ENCODE measurements at places on chromosomes 16 and 17. TPM values are rescaled to one million over a fixed set of nuclear protein-coding genes. Genes with fewer than 3 reads are reported as not detected.
A peak's percentile ranks its signal among the peaks of the same experiment; 100 is the strongest.

DNA sequence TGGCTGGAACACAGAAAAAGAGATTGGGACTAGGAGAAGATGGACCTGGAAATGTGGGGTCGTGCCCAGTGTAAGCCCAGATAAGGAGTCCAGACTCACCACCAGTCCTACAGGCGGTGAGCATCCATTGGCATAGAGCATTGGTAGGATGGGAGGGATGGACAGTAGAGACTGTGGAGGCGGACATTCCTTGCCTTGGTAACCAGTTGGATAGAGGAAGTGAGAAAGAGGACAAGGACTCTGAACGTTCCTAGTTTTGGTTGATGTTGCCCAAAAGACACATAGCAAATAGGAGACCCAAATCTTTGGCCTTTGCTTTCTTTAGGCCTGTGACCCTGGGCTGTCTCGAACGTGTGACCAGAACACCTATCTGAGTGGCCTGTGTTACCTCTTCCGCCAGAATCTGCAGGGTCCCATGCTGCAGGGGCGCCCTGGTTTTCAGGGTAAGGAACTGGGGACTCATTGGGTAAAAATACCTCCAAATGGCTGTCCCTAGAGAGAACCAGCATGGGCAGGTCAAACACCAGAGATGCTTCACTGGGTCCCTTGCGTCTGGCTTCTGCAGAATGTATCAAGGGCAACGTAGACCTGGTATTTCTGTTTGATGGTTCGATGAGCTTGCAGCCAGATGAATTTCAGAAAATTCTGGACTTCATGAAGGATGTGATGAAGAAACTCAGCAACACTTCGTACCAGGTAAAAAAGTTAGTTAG lies 6.4 kb downstream of the ITGAL start:
- no peak for DNase-seq

DNA sequence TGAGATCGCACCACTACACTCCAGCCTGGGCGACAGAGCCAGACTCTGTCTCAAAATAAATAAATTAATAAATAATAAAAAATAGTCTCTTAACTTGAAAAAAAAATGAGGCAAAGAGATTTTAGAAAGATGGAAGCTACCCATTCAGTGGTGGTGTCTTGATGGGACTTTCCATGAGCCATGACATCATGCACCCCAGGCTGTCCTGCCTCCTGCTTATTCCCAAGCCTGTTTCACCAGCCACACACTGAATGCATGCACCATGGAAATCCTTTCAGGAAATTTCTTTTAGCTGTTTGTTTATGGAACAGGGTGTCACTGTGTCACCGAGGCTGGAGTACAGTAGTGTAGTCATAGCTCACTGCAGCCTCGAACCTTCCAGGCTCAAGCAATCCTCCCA lies 8.9 kb upstream of the DLX3 start:
- DNase-seq, result no peak

DNA sequence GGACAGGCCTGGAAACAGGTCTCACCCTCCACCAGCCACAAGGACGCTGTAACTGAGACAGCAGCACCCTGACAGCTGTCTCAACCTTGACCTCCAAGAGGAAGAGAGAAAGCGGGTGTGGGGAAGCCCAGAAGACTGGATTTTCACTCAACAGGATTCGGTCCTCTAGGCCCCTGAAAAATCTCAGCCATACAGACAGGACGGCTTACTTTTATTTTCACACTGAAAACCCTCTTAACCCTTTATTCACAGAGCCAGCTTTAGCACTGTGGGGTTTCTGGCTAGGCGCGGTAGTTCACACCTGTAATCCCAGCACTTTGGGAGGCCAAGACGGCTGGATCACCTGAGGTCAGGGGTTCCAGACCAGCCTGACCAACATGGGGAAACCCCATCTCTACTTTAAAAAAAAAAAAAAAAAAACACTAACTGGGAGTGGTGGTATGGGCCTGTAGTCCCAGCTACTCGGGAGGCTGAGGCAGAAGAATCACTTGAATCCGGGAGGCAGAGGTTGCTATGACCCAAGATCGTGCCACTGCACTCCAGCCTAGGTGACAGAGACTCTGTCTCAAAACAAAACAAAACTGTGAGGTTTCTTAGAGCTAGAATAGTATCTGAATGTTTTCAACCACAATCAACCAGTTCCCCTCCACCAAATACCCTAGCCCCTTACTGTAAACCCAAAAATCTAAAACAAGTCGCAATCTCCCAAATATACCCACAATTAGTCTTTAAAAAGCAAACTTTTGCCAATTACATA lies 5.3 kb downstream of the ANKRD11 start:
- no peak for DNase-seq

GRCh38 chr17:17844079-17844478 lies 7.3 kb upstream of the SREBF1 start:
- DNase-seq, result no peak

- no peak for DNase-seq
These were observed 27.6 kb downstream of the FOXL1 start for GRCh38 chr16:86605950-86606349.

DNA sequence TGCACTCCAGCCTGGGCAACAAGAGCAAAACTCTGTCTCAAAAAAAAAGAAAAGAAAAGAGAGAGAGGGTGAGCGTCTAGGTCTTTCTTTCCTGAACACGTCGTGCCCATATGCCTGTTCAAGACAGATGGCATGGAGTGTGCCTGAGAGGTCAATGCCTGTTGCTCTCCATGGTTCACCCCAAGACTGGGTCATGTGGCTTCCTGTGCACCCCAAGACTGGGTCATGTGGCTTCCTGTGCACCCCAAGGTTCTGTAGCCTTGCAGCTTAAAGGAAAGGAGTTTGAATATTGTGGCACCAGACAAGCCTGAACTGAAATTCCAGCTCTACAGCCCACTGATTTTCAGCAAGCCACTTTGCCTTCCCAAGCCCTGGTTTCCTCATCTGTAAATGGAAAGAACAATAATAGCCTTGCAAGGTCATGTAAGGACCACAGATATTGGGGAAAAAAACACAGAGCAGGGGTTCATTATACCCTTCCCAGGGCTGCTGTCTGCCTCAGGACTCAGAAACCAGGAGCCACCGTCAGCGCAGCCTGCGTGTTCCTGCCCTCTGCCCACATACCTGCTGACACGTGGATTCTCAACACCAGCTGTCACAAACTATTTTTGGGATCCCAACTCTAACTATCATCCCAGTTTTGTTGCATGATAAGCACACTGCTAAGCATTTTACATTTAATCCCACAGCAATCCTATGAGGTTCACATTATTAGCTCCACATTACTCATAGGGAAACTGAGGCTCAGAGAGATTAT lies 18.0 kb upstream of the NAGS start:
- no peak for DNase-seq

DNA sequence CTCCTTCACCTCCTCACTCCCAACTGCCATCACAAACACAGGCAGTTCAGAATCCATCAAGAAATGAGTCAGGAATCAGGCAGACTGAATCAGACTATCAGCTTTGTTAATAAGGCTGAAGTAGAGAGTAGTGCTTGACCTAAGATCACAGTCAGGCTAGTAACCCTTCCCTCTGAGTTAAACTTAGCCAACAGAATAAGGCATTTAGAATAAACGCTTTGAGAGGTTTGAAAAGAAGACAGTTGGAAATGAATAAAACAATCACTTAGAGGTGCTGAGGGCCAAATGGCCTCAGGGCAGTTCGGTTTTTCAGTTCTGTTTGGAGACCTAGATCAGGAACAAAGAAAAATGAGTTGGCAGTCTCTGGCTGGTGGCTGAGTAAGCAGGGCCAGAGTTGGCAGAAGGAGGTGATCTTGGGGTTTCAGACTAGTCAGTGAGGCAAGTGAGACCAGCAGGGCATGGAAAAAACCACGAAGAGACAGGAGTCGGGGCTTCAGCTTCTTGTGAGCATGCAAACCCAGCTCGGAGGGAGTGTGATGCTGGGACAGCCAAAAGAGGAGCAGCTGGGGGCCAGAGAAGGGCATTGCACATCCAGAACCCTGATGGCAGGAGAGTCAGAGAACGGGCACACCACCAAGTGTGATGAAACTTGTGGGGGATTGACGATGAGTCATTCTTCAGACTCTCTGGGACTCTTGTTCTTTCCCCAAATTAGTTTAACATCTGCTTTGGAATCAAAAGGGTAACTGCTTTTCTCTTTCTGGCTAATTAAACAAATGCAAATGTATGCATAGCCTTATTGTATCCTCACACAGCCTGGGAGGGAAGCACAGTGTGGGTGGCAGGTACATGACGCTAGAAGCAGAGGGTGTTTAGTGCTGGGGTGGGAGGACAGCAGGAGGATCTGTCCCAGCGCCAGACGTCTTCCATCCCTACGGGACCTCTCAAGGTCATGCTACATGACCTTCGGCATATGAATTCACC lies 54.8 kb downstream of the SPECC1 start:
- no peak for DNase-seq

DNA sequence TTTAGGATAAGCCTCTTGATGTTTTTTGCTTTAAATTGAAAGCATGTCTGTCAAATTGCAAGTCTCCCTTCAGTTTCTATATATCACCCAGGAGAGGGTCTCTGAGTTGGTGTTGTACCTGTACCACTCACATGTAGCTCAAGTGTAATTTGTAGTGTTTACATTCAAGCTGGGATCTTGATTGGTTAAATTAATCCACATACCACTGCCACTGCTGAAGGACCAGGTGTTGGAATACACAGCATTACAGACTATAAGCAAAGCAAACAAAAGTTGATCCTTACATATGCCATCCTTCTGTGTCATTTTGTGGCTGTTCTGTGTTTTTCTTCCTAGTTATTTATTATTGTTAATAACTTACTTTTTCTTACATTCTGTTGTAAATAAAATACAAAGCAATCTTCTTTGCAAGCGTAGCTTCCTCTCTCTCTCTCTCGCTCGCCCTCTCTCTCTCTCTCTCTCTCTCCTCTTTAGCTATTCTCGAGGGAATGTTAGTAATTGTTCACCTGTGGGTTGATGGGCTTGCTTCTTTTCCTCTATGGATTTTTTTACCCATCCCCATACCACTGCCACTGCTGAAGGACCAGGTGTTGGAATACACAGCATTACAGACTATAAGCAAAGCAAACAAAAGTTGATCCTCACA lies 20.8 kb upstream of the NOL11 start:
- no peak for DNase-seq

GRCh38 chr17:63116967-63117830 lies 151.2 kb downstream of the TANC2 start:
- peak; percentile 31 for DNase-seq

DNA sequence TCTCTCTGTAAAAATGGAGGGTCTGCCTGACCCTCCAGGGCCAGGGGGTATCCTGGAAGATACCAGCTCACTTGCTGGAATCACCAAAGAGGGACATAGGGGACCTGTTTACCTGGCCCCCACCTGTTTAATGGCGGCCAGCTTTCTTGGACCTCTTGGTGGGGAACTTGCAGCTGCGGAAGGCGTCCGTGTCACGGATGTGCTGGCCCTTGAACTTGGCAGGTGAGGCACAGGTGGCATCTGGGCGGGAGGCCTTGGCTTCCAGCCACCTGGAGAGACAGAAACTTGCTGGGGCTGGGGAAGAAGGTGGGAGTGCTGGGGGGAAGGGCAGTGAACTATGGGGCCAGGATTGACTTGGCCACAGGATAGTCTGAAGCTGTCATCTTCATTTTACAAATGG lies 3.5 kb downstream of the CHAD start:
- DNase-seq, result no peak

GRCh38 chr17:3966720-3967363 lies 2.6 kb upstream of the ATP2A3 start:
- no peak for DNase-seq

GRCh38 chr16:50459496-50460080 lies 88.6 kb upstream of the NKD1 start:
- no peak for DNase-seq

GRCh38 chr17:46011711-46012505 lies 12.9 kb downstream of the STH start:
- no peak for DNase-seq

GRCh38 chr16:56789360-56789759 lies 59.4 kb downstream of the NUP93 start:
- DNase-seq, result no peak

DNA sequence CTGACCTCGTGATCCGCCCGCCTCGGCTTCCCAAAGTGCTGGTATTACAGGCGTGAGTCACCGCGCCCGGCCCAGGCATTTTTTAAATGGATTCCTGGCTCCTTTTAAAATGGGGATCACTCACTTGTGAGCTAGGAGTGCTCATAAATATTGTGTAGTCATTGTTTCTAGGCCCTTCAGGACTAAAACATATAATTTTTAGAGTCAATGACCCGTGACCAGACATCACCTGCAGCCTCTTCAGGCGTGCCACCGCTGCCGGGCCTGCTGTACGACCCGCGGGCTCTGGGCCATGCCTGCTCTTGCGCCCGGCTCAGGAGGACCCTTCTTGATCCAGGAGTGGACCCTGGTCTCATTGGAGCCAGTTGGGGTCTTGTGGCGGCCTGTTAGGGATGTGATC lies 30.8 kb downstream of the EFCAB5 start:
- DNase-seq, result no peak

DNA sequence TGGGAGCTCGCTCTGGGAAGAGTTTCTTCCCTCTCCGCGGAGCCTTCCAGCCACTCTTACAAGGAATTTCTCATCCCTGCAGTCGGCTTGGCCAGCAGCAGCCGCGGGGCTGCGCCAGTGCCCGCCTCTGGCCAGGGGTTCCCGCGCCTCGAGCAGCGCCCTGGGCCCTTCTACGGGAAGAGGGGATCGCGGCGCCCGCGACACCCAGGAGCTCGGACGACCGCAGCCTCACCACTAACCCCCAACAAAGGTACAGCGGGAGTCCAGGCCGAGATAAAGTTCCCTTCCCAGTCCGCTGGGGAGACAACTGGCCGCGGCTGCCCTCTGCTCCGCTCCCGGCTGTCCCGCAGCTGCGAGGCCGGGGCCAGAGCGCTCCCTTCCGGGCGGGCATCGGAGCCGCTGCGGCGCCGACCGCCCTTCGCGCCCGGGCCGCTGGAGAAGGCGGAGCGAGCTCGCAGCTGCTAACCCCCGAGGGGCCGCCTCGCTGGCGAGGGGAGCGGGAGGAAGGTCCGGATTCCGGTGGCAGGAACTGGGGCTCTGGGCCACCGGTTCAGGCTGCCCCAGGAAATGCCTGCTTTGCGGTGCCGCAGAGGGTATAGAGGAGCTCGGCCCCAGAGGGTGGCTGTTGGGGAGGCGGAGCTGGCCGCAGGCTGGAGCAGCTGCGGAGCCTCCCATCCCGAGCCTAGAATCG lies 3.6 kb upstream of the HS3ST3B1 start:
- no peak for DNase-seq

GRCh38 chr17:19295473-19296135 lies 58.4 kb downstream of the EPN2 start:
- no peak for DNase-seq

NUP88 gene
- 88.2 TPM for polyA plus RNA-seq

DBNDD1 gene
- polyA plus RNA-seq, result 8.9 TPM

EME1 gene
- 9.4 TPM for polyA plus RNA-seq

TBX21 gene
- polyA plus RNA-seq, result 0.10 TPM

GLTPD2 gene
- polyA plus RNA-seq, result 4.1 TPM
